ENCODE measurements at places on chromosomes 12 and 14.

GRCh38 chr12:6034596-6034995 is 89.5 kb upstream of the ANO2 start:
- no peak for DNase-seq

DNA sequence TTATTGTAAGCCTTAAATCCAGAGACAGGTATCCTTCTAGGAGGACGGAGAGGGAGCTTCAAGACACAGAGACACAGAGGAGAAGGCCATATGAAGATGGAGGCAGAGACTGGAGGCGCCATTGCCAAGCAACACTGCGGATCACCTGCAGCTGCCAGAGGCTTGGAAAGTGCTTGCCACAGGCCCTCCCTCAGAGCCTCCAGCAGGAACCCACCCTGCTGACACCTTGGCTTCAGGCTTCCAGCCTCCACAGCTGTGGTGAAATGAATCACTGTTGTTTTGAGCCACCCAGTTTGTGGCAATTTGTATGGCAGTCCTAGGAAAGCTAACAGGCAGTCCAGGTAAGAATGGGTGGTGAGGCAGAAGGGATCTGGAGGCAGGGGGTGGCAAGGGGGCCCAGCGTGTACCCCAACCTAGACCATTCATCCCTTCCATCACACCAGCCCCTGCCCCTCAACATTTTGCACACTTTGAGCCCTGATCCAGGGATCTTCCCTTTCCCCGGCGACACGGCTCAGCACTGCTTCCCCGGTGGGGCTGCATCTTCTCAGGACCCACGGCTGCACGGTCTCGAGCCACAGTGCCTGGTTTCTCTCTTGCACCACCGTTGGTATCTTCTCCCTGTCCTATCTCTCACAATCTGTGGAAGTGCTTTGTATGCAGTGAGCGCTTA is 22.3 kb upstream of the BCDIN3D start:
- DNase-seq = no peak

DNA sequence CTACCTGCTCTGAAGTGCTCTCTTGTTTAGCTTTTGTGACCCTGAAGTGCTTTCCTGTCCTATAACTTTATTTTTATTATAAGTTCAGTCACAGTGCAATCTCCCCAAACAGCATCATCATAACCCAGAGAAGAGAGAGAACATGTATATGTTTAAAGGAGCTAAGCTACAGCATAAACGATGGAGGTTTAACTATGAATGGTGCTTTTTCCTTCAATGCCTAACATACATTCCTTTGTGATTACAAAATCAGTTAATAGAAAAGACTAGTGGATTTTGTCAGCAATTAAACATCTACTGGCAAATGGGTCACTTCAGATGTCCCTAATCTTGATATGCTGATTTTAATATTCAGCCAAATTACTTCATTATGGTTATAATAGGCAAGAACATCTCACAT is 46.4 kb downstream of the ZFYVE21 start:
- no peak for DNase-seq

DNA sequence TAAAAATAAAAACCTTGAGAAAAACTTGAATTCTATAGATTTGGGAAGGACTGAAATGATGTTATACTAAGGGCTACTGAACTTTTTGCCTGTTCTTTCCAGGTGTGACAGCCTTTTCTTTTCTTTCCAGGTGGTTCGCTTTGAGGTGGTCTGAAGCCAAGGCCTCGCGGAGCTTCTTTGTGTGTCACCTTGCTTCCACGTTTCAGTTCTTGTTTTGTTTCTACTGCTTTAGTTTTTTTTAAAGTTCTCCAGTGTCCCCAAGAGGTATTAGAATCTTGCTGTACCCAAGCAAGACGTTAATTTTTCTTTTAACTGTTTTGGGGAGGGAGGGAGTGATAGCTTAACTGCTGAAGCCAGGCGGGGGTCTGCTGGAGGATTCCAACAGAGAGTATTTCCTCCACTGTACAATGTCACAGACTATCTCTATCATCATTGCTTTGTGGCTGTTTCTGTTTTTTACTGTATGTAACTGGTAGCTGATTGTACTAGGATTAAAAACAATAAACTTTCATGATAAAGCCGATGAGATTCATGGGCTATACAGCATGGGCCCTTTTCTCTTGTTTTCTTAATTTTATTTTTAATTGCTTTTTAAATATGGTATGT is 40.2 kb downstream of the PROX2 start:
- no peak for DNase-seq

DNA sequence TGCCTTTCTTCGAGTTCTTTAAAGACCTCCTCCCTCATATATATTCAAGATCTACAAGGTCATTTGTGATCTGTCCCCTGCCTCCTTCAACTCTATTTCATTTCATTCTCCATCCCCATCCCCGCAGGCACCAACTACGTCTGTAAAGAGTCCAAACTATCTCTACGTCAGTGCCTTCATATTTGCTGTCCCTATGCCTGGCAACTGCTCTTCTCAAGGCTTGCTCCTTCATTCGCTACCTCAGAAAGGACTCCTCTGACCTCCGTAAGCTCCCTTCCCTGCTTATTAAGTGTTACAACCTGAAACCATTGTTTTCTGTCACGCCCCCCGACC is 650 bp downstream of the LLPH start:
- no peak for DNase-seq

GRCh38 chr12:87935216-87935615 is 94.0 kb downstream of the C12orf50 start:
- DNase-seq = no peak

DNA sequence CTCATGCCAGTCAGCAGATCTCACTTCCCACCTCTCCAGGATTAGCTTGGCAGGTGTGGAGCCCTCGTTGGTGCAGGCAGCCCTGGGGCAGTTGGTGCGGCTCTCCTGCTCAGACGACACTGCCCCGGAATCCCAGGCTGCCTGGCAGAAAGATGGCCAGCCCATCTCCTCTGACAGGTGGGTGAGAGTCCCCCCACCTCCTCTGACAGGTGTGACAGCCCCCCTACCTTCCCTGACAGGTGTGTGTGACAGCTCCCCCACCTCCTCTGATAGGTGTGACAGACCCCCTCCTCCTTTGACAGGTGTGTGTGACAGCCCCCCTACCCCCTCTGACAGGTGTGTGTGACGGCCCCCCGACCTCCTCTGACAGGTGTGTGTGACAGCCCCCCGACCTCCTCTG is 26.3 kb downstream of the PAPLN start:
- DNase-seq = no peak

- no peak for DNase-seq
Measured at GRCh38 chr12:104478396-104479122, 21.8 kb downstream of the CHST11 start.

DNA sequence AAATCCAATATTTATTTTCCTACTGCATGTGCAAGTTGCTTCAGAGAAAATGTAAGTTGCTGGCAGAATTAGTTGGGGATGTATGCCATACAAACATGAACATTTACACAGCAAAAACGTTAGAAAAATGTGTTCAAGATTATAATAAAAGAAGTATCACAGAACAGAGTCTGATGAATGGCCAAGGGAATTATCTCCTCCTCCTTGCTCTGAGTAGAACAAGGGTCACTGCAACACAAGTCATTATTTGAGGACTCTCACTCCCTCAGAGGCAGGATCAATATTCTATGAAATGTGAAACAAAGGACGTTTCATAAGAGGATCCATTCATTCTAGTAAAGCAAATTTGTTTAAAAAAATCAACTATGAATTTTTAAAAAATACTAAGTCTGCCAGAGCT is 177.8 kb downstream of the PRKD1 start:
- DNase-seq = no peak

DNA sequence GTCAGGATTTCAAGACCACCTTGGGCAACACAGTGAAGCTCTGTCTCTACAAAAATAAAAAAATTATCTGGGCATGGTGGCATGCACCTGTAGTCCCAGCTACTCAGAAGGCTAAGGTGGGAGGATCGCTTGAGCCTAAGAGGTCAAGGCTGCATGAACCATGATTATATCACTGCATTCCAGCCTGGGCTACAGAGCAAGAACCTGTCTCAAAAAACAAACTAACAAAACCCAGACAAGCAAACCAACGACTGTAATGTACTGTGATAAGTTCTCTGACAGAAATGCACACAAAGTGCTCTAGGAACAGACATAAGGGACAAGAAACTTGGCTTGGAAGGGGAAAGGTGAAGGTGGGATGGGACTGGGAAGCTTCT is 22.4 kb downstream of the ENTPD5 start:
- no peak for DNase-seq

DNA sequence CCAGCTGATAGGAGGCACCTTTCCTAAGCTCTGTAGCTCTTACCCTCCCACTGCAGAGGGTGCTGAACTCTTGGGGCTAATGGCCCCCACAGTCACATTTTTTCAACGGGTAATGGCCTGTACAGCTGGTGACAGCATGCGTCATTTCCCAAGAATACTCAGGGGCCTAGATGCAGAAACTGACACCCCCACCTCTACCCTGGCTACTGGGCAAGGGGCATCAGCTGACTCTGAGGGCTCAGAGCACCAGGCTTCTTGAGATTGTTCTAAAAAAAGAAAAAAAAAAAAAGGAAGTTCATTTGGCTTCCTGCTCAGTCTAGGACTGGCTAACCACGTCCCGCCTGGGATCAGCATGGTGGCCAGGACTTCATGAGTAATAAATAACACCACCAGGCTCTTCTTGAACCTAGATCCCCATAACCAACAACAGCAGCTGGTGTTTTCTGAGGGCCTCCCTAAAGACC is 35.2 kb downstream of the ZFP36L1 start:
- peak; percentile 77 for DNase-seq

Measured in femur (tissue), 1 donor.